Psoas muscle (tissue), 8 donors: ENCODE measurements at places on chromosomes 3 and 15. TPM values are rescaled to one million over a fixed set of nuclear protein-coding genes. Genes with fewer than 3 reads are reported as not detected.
A peak's percentile ranks its signal among the peaks of the same experiment; 100 is the strongest.

The CFAP100 gene
- not detected for polyA plus RNA-seq

The ZDHHC23 gene
- polyA plus RNA-seq = 2.2 TPM

The TUSC7 gene
- polyA plus RNA-seq = not detected

The PARP6 gene
- 58.6 TPM for polyA plus RNA-seq

GRCh38 chr3:58335652-58335947, 2.9 kb downstream of the PXK start:
- DNase-seq = no peak

DNA sequence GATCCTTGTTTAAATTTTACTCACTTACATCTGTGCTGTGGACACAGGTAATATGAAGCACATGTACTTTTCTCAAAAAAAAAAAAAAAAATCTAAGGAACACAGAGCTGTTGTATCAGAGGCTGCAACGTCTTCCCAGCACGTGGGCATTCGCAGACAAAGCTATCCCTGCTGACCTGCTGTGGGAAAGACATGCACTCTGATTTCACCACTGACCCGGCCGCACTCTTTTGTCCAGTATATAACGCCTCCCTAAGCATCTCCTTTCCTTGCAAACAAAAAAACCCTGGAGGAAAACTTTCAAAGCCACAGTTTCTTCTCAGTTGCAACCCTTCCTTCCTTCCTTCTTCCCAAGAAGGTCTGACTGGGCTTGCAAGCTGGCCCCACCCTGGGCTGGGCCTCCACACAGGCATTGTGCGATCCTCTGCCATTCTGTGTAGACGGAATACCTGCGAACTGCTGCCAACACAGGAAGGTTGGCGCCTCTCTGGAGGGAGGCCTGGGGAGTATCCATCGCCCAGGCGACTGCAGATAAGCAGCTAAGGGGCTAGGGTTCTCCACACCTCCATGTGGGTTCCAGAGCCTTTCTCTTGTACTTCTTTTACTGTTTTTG, 50.8 kb downstream of the SLC12A8 start:
- DNase-seq = peak; percentile 51

DNA sequence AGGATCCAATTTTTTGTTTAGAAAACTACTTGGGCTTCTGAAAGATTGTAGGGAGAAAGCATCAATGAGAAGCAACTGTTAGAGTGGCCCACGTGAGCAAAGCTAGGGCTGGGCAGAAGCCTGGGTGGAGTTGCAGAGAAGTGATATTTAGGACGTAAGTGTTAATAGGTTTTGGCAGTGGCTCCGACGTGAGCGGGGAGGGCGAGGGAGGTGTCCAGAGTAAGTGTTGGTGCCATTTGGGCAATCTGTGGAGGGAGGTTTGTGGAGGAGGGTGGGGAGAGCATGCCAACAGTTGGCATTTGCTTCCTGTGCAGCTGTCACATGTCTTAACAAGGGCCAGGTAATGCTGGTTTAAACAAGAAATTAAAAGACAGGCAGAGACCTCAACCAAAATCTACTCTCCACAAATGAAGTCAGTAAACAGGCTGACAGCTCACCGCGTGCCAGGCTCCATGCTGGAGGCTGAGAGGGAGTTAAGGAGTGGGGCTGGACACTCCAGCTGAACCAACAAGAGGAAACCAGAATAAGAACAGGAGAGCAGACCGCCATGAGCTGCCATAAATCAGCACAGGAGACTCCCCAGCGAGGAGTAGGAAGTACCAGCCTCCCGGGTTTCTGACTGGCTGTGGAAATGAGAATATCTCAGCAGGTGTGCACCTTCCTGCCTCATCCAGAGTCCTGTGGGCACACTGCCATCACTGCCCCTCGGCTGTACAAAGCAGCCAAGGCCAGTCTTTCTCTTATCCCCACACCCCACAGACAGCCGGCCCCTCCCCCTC, 232.6 kb downstream of the ABHD5 start:
- DNase-seq = no peak
